ENCODE measurements at places on chromosomes 3 and 15.

- no peak for DNase-seq
These were observed 25.7 kb downstream of the ZNF35 start for GRCh38 chr3:44674211-44674610.

- no peak for DNase-seq
These were observed 107.9 kb upstream of the EPHA6 start for GRCh38 chr3:96706509-96706908.

GRCh38 chr15:85289677-85290365 is 90.6 kb upstream of the AKAP13 start:
- DNase-seq = peak; percentile 5

DNA sequence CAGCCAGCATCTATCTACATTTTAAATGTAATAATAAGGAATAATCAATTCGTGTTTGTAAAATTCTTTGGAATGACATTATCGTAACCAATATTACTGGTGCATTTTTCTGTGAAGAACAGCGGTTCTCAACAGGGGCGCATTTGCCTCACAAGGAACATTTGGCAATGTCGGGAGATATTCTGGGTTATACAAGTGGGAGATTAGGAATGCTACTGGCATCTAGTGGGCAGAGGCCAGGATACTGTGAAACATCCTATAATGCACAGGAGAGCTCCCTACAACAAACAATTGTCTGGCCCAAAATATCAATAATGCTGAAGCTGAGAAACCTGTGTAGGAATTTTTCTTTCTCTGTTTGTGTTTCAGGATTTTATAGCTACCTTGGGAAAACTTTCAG is 25.0 kb downstream of the ACP3 start:
- no peak for DNase-seq

- DNase-seq = no peak
These were observed 90.6 kb downstream of the CNTN3 start for GRCh38 chr3:74523811-74524210.

Data from anterior cingulate cortex (tissue), 58 donors.